Bone marrow (tissue), 2 donors: ENCODE measurements at places on chromosomes 2 and 18.

GRCh38 chr2:16303273-16303577, 362.4 kb downstream of the CYRIA start:
- DNase-seq = no peak

GRCh38 chr18:36499938-36500337, 202.4 kb downstream of the FHOD3 start:
- DNase-seq = no peak

DNA sequence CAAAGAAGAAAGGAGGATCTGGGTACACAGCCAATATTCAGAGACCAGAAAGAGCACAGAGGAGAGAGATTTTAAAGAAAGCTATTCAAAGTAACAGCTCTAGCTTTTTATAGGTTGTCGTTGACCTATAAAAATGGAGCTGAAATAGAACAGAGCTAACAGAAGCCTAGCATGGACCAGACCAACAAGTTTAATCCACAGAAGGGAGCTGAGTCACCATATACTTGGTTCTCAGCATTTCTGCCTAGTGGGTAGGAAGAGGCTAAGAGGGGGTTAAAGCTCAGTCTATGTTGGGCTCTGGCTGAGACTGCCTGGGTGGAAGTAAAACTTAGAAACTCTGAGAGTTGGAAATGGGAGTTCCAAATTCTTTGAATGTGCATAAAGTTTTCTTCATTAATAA, 678.0 kb upstream of the CDH2 start:
- DNase-seq = no peak

DNA sequence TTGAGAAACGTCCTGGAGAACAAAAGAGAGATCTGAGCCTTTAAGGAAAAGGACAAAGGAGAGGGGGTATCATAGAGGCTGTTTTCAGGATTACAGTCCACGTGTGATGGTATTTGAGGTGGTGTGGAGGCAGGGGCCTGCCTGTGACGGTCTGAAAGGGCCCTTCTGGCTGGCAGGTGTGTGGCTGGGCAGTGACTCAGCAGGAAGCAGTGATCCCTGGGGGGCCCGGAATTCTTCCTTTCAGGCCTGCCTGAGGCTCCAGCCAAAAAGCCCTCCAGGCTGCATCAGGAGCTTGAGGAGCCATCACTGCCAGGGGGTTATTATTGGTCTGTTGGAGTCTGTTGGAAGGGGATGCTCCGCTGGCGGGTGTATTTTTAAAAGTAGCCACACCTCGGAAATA, 97.2 kb upstream of the TMEM18 start:
- DNase-seq = no peak

- no peak for DNase-seq
Measured at GRCh38 chr2:217703102-217703501, 299.7 kb downstream of the TNS1 start.

DNA sequence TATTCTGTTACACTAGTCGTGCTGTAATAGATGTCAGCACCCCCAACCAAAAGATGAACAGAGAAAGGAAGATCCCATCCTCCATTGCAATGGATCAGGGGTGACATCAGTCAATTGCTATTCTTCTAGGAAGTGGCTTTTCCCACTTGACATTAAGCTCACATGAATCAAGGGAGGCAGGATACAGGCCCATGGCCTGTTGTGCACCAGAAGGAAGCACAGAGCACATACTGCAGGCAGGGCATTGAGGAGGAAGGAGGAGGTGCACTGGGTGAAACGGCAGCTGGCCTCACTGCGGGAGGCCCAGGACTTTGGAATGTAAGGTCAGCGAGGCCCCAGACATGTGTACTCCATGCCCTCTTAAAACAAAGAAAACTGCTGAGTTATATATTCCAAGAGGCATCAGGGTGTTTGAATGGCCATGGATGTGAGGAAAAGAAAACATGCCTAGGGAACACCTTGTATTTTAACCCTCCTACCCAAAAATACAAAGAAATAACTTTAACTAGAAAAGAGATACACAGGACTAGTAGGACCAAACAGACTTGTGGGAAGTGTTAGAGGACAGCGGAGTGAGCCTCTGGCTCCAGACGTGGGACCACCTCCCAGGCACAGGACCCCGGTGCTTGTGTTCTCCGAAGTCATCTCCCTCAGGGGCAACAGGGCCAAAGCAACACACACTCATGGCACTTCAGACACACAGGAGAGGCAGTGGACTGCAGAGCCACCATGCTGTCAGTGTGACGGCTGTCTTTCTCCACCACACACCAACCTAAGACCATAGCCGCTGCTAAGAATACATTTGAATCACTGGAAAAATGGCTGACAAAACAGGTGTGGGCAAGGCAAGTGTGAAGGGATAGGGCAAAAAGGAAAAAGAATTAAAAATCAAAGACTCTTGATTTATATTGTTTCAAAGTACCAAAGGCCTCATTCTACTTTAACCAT, 51.4 kb upstream of the RIOK3 start:
- DNase-seq = no peak

DNA sequence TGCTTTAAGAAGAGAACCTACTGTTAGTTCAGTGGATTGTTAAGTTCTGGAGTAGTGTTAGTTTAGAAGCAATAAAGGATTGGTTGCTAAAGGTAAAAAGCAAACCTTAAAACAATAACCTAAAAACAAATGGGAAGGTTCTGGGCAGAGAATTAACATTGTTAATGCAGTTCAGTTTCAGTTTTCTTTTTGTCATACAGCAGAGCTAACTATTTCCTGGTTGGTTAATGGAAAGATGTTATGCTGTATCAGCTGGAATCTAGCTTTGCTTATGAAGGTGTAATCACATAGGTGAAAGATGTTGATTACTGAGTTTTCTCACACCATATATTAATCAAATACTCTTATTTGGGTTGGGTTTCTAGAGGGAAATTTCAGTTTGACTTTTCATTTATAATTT, 23.8 kb downstream of the SMAD4 start:
- no peak for DNase-seq

DNA sequence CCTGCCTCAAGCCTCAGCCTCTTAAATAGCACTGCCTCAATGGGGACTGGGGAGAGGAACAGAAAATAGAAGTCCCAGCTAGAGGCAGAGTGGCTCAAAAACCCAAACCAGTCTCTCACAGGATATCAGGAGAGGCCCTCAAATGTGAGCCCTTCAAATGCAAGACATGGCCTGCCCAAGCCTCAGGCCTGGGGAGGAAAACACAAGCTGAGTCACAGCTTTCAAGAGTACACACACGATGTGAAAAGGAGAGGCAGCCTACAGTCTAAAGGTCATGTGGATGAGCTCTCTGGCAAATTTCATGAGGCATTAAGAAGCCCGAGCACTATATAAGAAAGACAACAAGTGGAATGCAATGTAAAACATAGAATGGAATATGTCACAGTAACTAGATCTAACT, 316.6 kb upstream of the MEX3C start:
- DNase-seq = no peak
